Hypothalamus (tissue), 51 donors: ENCODE measurements at places on chromosomes 5 and 9.
A peak's percentile ranks its signal among the peaks of the same experiment; 100 is the strongest.

- DNase-seq, result no peak
Measured at GRCh38 chr5:161547406-161547737, 847 bp upstream of the GABRB2 start.

DNA sequence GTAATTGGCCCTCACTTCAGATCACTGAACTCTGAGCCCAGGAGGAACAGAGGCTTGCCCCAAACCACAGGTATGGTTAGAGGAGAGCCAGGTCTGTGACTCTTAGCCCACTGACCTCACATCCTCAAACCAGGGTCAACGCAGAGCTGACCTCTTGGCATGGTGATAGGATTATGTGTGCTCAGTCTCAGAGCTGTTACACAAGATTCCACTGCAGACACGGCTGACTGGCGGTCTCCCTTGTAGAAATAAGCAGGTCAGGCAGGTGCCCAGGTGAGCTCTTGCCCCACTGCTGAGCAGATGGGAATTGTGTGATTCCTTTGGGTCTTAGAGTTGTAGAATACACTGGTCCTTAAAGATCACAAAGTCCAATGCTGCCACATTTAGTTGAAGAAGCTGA is 66.0 kb upstream of the PITX1 start:
- no peak for DNase-seq

DNA sequence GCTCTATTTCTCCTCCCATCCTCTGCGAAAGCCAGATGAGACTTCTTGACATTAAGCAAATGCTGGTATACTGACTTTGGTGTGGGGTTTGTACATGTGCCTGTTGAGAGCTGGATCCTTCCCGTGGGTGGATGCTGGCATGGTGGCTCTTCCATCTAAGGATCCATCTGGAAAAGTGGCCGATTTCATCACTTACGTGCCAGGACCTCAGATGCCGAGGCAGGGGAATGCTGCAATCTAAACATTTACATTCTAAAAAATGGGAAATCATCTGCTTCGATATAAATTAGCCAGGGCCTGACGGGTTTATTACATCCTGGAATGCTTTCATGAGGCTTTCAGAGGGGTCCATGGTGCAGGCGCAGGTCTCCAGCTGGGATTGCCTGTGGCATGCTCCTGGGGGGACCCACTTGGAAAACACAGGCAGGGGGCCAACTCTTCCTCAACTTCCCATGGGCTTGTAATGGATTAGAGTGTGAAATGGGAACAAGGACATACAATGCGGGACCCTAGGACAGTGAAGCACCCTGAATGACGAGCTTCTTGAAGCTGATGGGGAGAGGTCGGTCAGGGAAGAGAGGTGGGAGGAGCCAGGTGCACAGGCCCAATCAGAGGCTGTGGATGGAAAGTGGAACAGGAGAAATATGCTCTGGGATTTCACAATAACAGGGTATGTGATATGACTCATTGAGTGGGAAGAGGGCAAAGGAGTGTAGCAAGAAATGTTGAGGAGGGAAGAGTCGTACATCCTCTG is 105.5 kb upstream of the PITX1 start:
- DNase-seq, result no peak

GRCh38 chr9:129250786-129251185 is 72.7 kb upstream of the IER5L start:
- no peak for DNase-seq

DNA sequence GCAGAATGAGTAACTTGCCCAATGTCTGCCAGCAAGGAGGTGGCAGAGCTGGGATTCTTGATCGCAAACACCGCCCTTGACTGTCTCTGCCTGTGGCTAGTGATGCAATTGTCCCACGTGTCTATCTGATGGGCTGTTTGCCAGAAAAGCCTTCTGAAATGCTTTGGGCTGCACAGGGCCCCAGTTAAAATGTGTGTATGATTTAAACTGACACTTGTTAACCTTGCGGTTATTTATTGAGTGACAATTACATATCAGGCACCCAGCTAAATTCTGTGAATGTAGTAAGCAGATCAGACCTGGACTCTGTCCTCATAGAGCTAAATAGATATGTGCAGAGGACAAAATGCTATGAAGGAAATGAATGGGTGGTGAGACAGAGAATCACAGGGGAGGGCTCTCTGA is 11.6 kb upstream of the IL12B start:
- DNase-seq, result peak; percentile 37

- DNase-seq, result no peak
Measured at GRCh38 chr5:172486451-172486850, 32.1 kb upstream of the SH3PXD2B start.

- DNase-seq, result no peak
Measured at GRCh38 chr9:112352209-112352608, 18.8 kb upstream of the PTBP3 start.

DNA sequence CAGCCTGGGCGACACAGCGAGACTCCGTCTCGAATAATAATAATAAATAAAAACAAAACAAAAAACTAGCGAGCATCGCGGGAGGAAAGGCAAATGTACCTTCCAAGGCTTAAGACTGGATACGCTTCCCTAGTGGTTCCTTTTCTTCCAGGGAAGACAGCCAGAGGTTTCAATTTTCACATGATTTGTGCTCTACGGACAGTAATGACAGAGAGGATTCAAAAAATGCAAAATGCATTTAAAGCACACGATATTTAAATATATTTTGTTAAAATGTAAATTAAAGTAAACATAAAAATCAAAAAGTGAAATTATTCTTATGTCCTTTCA is 4.3 kb upstream of the TRIM41 start:
- no peak for DNase-seq
